Activated naive CD4-positive, alpha-beta T cell (primary cell): ENCODE measurements at places on chromosomes 5 and 9.

DNA sequence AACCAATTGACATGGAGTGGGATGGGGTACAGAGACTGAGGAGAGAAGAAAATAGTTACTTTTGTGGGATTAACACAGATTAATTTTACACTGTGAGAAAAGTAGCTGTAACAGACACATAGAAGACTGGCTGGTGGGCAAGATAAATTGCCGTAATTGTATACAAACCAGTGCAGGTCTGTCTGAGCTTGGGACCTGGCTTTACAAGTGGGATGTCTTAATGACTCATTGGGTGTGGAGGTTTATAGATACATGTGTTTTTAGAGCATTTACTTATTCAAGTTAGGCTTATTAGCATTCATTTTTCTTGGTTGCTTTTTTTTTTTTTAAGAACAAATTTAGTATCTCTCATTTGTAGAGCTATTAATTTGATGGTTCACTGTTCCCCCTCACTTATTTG lies 37.5 kb downstream of the SLC44A1 start:
- no peak for DNase-seq

- DNase-seq = no peak
Measured at GRCh38 chr5:177520916-177521513, 4.3 kb upstream of the DDX41 start.

DNA sequence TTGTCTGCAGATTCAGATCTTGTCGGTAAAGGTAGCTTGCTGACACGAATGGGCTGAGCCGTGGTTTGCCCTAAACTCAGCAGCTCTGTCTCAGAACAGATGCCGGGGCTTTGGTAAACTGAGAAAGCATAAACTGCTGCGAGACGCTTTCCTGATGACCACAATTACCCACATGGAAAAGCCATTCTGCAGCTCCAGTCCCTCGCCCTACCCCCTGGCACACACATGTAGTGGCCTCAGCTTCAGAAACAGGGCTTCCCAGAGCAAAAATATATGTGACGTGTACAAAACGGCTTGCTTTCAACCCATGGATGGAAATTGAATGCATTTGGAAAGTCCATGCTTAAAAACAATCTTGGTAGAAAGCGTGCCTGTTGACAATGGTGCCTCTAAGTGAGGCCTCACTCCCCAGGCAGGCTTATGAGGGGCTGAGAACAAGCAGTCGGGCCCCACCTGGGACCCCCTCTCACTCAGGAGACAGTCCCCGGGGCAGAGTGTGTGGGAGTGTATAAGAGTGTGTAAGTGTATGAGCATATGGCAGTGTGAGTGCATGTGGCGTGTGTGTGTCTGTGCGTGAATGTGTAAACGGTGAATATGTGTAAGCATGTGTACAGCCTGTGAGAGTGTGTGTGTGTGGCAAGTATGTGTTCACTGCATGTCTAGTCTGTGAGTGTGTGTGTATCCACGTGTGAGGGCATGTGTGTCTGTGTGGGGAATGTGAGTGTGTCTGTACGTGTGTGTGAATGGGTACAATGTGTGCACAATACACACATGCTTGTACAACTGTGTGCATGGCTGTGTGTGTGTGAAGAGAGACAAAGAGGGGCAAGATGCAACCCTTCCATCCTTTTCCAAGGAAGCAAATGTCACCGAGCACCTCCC lies 88.2 kb upstream of the SMIM23 start:
- DNase-seq = no peak

- no peak for DNase-seq
Measured at GRCh38 chr9:35414889-35415288, 75.0 kb upstream of the RUSC2 start.

GRCh38 chr5:177350776-177351391 lies 584 bp downstream of the LMAN2 start:
- no peak for DNase-seq

DNA sequence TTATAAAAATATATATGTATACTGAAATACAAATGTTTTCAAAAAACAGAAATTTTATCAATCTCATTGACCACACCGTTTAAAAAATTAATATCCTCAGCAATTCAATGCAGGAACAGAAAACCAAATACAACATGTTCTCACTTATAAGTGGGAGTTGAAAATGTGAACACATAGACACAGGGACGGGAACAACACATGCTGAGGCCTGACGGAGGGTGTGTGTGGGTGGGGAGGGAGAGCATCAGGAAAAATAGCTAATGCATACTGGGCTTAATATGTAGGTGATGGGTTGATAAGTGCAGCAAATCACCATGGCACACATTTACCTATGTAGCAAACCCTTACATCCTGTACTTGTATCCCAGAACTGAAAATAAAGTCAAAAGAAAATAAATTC lies 409.5 kb downstream of the MLLT3 start:
- DNase-seq = no peak
